NCI-H446 (cell line): ENCODE measurements at places on chromosomes 4 and X.

- DNase-seq: no peak
These were observed 2.4 kb upstream of the CRMP1 start for GRCh38 chr4:5895287-5895686.

DNA sequence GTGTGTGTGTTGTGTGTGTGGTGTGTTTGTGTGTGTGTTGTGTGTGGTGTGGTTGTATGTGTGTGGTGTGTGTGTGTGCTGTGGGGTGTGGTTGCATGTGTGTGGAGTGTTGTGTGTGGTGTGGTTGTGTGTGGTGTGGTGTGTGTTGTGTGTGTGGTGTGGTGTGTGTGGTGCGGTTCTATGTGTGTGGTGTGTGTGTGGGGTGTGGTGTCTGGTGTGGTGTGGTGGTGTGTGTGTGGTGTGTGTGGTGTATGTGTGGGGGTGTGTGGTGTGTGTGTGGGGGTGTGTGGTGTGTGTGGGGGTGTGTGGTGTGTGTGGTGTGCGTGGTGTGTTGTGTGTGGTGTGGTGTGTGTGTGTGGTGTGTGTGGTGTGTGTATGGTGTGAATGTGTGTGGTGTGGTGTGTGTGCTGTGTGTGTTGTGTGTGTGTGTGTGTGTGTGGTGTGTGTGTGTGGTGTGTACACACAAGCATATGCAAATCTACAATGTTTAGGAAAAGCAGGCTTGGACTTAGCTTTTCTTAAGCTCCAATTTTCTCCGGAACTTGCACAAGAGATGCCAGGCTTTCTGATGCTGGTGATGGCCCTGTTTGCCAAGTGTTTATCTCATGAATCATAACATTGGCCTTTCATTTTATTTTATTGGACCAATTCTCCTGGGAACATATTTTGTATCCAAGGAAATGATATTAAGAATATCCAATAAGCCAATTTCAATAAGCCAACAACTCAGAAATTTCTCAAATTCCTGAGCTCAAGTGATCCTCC lies 148.7 kb downstream of the SPATA18 start:
- DNase-seq: peak; percentile 62

GRCh38 chr4:32744211-32744610 lies 2024.0 kb downstream of the PCDH7 start:
- DNase-seq: no peak

GRCh38 chrX:23937100-23937499 lies 29.3 kb downstream of the CXorf58 start:
- DNase-seq: no peak

DNA sequence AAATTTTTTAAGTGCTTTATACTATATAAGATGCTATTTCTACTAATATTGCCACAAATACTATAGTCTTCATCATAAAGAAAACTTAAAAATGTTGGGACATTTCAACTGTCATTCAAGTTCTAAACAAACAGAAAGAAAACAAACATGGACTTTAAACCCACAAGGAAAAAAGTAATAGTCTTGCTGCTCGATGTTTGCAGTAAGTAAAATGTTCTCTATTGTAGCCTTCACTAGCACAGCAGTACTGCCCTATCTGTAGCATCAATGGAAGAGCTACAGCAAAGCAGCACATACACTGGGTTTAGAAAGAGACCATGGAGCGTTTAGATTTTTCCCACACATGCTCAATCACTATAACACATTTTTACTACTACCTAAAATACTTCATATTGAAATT lies 146.8 kb downstream of the KLHL13 start:
- no peak for DNase-seq

DNA sequence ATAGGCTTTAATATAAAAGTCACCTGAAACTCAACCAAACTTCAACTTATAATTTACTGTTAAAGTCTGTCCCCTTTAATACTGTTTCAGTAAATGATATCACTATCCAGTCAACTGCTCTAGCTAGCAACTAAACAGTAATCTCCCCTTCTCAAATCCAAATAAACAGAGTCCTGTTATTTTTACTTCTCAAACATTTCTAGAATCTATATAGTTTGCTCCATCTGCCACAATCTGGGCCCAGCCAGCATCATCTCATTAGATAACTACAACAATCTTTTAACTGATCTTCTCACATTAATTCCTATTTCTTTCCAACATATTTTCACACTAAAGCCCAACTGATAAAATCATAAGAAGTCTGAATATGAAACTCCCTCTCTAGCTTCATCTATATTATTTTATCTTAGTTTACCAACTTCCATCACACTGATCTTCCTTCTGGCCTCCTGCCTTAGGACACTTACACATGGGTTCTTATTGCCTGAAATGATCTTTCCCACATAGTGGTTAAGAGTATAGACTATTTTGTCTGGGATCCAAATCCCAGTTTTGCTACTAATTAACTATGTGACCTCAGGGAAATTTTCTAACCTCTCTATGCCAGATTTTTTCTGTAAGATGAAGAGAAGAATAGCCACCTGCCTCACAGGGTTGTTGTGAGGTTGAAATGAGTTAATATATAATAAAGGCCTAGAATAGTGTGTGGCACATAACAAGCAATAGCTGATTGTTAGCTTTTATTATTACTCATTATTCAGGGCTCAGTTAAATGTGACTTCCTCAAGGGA lies 18.6 kb downstream of the TBCK start:
- no peak for DNase-seq

DNA sequence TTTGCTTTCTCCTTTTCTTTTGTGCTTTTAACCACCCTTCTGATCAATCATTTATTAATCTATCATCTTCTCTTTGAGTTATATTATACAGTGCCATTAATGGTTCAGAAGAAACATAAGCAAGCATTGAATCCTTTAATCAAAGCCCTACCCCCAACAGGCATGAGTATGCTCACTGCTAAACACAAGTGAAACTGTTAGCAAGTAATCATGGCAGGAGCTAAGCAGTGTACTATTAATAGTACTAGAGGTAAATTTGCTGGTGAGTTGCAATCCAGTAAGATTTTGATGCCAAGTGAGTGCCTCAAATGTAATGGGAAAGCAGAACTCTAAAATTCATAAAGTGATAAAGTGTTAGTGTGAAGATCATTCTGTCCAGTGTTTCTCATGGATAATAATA lies 57.2 kb downstream of the FNIP2 start:
- DNase-seq: no peak

DNA sequence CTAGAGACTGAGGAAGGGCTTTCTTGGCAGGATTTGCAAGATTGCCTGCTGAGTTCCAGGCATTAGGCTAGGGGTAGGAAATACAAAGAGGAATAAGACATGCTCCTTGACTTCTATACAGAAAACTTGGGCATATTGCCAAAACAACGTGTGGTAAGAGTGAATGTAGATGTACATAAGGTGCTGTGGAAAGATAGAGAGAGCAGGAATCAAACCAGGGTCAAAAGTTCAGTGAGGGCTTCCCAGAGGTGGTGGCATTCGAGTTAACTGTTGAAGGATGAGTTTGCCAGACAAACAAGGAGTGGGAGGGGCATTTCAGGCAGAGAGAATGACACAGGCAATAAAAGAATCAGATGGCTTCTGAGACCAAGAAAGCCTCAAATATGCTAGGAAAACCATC lies 187.9 kb downstream of the KDR start:
- no peak for DNase-seq

GRCh38 chr4:141913928-141914327 lies 277.5 kb downstream of the IL15 start:
- DNase-seq: no peak

GRCh38 chr4:183860119-183860518 lies 45.0 kb upstream of the STOX2 start:
- DNase-seq: no peak

DNA sequence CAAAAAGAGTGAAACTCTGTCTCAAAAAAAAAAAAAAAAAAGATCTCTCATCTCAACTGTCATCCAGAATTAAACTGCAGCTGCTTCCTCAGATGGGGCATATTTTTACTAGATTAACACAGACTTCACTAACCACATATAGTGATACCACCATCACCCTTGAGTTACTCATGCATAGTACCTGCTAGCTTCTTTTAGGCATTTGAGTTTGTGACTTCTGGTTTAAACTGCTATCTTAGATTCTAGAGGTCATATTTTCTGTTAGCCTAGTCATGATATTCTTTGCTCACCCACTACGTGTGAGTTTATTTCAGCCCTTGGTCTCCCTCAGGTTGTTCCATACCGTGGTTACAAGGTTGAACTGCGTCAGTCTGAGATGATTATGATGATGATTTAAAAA lies 154.9 kb upstream of the BMP3 start:
- no peak for DNase-seq

- DNase-seq: no peak
These were observed 218.2 kb upstream of the PSAPL1 start for GRCh38 chr4:7652906-7653305.

DNA sequence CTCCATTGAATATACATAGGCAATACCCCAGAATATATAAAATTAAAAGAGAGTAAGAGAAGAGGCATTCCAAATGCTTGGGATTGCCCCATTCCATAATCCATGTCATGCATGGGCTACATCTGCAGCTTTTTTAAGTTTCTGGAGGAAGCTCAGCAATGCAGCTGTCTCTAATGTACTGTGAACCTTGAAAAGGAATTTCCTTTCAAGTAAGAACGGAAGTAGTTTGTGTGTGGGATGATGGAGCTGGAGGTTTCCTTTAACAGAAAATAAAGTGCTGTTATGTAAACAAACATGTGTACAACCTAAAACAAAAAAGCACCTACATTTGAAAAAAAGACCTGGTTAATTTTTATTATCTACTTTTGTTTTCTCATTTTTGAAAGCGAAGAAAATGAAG lies 303.5 kb downstream of the BMPR1B start:
- no peak for DNase-seq

DNA sequence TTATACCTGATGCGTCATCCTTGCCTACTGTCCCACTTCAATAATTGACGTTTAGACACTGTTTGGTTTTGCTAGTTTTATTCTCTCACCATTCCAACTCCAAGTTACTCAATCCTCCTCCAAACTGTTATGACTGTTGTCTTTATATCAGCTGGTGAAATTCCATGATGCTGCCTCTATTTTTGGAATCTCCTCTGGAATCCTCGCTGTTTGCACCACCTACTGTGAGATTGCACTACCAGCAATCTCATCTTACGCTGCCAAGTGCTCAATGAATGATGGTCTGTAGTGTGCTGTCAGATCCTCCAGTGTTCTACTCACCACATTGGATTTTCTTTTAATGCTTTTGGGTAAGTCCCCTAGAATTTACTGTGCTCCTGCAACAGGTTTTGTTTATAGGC lies 13.2 kb upstream of the PCDH18 start:
- peak; percentile 11 for DNase-seq
